HT-29 (cell line): ENCODE measurements at places on chromosomes 2 and 18.
A peak's percentile ranks its signal among the peaks of the same experiment; 100 is the strongest.

- no peak for DNase-seq
Observed at GRCh38 chr2:120722568-120723421, 12.9 kb upstream of the GLI2 start.

DNA sequence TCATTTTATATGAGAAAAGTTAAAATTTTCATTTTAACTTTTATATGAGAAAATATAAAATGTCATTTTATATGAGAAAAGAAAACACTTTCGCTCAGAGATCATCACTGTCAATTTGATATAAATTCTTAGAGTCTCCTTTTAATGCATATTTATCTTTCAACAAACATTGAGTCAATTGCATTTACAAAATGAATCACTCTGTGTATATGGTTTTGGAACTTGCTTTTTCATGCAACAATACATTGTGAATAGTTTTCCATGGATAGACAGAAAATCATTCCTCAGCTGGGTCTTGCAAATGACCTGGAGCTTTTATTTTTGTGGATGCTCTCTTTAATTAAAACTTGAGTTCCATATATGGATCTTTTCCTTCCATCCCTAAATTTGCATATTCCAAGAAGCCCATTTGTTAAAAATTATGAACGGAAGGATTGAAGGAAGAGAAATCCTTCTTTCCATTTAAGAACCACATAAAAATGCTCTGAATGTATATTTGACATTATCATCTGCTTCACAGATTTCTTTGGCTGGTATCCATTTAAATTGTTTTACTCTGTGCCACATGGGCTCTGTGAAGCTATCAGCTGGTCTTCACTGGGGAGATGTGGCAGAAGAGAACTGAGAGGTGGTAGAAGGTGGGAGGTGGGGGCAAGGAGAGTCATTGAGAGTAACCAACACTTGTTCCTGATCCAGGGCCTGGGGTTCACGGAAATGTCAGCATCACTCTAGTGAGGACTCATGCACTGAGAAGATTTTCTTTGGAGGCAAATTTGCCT lies 104.1 kb downstream of the QPCT start:
- DNase-seq = no peak

DNA sequence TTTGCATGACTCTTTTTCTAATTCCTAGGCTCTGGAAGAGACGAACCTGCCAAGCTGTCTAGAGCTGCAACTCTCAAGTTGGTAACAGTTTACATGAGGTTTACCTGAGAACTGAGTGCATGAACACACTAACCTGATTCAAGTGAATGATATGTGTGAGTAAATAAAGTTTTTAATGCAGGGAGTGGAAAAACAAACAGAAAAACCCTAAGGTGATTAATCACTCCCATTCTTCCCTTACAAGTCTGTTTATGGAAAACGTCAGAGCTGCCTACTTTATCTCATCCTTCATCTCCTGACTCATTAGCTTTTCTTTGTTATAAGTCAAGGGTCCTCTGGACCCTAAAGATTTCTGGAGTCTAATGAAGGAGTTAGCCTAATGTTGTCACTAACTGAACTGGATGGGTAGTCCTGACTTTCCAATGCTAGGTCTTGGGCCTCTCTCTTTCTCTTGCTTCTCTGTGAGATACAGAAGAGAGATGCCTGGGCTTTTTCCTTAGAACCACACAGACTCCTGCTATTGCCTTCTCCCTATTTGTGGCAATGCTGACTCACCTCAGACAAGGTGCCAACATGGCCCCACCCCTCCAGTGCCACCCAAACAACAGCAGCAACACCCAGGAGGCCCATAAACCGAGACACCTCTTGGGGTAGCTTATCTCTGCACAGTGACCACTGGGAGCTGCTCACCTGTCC lies 952.4 kb downstream of the EPHA4 start:
- peak; percentile 70 for DNase-seq

GRCh38 chr2:3113122-3113521 lies 264.5 kb downstream of the EIPR1 start:
- DNase-seq = no peak

DNA sequence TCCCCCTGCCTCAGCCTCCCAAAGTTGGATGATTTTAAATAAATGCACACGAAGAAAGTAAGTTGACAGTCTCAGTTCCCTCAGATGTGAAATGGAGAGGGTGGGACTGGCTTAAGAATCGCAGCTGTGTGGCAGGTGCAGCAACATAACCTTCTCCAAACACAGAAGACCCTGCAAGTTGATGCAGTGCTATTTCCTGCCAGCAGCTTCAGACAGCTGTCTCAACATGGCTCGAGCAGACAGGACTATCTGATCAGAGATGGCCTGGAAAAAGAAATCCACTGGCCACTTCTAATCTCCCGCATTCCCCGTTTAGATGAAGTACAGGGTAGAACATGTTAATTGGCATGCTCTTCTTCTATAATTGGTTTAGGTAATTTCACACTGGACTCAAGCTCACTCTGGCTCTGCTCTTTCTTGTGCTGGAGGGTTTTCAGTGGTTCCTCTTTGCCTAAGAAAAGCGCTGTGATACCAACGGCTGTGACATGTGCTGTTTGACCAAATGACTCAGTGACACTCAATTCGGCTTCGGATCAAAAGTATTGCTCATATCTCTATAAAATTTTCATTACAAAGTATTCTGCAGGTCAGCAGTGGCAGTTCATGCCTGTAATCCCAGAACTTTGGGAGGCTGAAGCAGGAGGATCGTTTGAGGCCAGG lies 40.2 kb downstream of the MYOM1 start:
- no peak for DNase-seq

GRCh38 chr2:128437204-128437565 lies 118.5 kb upstream of the HS6ST1 start:
- no peak for DNase-seq

- no peak for DNase-seq
Observed at GRCh38 chr18:37235583-37235982, 330.0 kb downstream of the CELF4 start.
